ENCODE measurements at places on chromosomes 5 and 9. TPM values are rescaled to one million over a fixed set of nuclear protein-coding genes. Genes with fewer than 3 reads are reported as not detected.

Gene MAST4
- 20.8 TPM for total RNA-seq

Gene TMEFF1
- 0.27 TPM for total RNA-seq

Gene FAM120A
- total RNA-seq, result 264 TPM

Gene FST
- 3.2 TPM for total RNA-seq

Gene SPINK7
- total RNA-seq, result not detected

Gene PCDHA13
- 0.05 TPM for total RNA-seq

Gene DRD1
- not detected for total RNA-seq

Gene TAL2
- not detected for total RNA-seq

Gene GABRB2
- total RNA-seq, result 4.2 TPM

Gene CCDC152
- total RNA-seq, result not detected

Gene TMEM171
- 69.3 TPM for total RNA-seq

Gene RXFP3
- total RNA-seq, result not detected

Gene LMBRD2
- 17.5 TPM for total RNA-seq

Gene SLC6A3
- not detected for total RNA-seq

Gene PCDHB16
- 0.53 TPM for total RNA-seq

Gene MSX2
- total RNA-seq, result 0.17 TPM

Gene IRX2
- not detected for total RNA-seq

Gene SVEP1
- 9.7 TPM for total RNA-seq

Gene N4BP3
- total RNA-seq, result 3.3 TPM

Gene GHR
- 2.4 TPM for total RNA-seq

Gene PRLR
- 23.7 TPM for total RNA-seq

Gene FGF1
- 0.90 TPM for total RNA-seq

Gene PCDHB3
- 1.5 TPM for total RNA-seq

Gene IL7R
- 4.6 TPM for total RNA-seq

Gene SIMC1
- 24.4 TPM for total RNA-seq

Gene PCDHGA1
- 0.10 TPM for total RNA-seq

All from colonic mucosa (tissue), 4 donors.